ENCODE measurements at places on chromosomes 6 and 20.

DNA sequence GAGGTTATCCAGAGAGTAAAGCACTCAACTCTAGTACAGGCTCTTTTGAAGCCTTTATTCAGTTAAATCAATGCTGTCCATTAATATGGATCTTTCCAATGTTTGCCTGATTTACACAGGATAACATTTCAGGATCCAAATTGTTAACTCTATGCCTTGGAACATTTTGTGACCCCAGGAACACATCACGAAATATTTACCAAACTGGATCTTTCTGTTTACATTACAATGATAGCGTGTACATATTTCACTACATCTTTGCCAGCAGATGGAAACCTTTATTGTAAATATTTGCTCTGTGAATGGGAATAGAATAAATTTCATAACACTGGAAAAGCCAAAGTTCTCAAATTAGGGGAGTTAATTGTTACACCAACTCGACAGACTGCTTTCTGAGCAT is 23.5 kb downstream of the BPIFA2 start:
- DNase-seq, result no peak

GRCh38 chr20:17895641-17896171 is 72.9 kb downstream of the SNX5 start:
- DNase-seq, result no peak

DNA sequence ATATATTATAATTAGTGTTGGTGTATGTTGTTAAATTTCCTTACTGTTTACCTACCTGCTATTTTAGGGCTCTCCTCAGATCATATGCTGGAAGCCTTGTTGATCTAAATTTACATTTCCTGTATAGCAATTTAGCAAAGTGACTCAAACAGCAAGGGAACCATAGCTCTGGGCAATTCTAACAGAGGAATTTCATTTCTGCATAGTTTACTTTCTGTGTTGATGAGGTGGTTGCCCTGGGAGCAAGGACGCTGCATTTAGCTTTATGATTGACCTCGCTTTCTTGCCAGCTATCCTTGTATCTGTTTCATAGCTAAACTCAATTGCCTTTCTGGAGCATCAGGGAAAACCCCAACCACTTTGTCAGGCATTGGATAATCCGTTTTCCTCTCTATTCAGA is 810.8 kb downstream of the GRIK2 start:
- DNase-seq, result no peak

DNA sequence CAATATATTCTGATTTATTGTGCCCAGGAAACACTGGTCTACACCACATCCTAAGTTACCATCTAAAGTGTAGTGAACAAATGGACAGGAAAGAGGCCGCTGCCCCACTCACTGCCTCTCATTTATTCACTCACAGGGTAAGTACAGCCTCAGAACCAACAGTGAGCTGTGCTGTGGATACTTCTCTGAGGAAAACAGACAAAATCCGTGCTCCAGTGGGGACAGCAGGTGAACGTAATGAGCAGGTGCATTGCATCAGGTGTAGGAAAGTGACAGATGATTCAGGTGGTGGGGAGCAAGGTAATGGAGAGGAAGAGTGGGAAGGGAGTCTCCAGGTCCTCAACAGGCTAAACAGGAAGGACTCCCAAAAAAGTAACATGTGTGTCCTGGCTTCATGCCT is 8.4 kb upstream of the ULBP2 start:
- no peak for DNase-seq

DNA sequence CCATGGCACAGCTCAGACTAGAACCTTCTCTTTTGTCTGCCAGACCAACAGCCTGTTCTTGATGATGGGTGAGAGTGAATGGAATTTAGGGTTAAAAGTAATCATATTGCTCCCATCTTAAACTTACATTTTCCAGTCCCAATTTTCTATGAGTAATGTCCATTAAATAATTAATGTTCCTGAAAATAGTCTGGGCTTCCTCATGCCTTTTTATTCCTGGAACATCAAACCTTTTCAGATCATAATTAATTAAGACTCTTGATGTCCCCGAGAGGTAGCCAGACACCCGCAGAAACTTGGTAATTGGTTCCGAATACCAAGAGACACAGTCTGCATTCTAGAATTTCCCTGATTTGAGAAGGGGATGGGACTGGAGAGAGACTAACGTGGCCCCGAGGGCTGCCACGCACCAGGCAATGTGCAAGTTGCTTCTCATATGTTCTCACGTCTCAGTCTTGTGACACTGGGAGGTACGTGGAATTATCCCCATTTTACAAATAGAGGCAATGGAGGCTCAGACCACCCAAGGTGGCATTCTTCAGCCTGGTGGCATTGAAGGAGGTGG is 78.6 kb upstream of the TOX2 start:
- DNase-seq, result no peak

DNA sequence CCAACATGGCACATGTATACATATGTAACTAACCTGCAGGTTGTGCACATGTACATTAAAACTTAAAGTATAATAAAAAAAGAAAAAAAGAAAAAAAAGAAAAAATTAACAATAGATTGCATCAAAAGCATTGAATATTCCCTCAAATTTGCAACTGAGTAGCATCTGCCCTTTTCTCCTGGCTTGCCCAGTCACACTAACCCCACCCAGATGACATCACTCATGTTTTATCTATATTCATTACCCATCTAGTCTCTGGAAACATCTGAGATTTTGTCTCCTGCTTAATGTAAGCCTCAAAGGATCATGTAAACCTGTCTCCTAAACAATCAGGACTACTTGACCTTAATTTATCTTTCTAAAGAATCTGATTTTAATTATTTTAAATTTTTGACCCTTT is 706.8 kb downstream of the CD109 start:
- no peak for DNase-seq

DNA sequence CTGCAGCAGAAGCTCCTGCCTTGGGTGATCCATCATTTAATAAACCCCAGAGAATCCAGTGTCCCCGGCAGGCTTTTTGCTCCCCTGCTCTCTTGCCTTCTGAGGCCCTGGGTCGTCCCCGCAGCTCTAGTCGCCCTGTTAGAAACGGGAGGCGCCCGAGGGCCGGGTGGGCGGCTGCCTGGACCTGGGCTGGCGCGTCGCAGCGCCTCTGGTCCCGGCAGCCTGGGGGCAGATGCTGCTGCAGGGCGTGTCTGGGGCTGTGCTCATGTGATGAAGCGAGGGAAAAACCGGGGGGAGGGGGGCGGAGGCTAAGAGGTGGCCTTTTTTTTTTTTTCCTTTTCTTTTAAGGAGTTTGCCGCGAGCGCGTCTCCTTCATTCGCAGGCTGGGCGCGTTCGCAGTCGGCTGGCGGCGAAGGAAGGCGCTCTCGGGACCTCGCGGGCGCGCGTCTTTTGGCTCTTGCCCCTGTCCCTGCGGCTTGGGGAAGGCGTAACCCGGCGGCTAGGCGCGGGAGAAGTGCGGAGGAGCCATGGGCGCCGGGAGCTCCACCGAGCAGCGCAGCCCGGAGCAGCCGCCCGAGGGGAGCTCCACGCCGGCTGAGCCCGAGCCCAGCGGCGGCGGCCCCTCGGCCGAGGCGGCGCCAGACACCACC is 394 bp downstream of the AKAP12 start:
- peak; percentile 95 for DNase-seq

DNA sequence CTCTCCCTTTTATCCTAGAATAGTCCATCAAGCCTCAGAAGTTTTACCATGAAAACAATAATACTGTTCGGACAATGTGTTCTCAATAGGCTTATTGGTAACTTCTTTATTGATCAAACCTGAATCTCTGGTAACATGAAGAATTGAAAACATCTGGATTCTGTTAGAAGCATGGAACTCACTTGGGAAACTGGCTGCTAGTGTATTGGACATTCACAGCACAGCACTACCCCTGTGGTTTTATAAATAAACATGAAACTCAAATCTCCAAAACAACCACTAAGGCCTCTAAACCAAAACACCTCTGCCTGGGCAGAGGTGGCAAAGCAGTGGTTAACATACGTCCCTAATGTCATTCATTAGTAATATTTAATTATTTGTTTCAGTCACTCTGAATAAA is 157.6 kb upstream of the KCNQ5 start:
- DNase-seq, result no peak

DNA sequence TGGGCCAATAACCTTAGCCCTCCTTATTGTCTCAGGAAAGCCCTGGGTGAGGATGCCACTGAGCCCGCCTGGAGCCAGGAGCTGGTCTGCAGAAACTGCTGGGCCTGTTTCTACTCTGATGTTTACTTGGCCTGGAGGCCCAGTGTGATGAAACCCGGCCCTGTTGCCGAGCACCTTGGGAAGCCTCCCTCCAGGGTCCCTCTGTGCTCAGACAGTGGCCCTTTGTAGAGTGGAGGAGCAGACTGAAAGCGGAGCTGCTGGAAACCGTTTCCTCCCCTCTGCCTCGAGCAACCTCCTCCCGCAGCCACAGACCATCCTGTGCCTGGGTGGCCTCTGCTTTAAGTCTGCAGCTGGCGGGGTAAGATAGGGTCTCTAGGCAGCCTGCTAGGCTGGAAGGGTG is 84.1 kb upstream of the EPB41L1 start:
- no peak for DNase-seq

GRCh38 chr6:78300885-78301284 is 566.5 kb upstream of the IRAK1BP1 start:
- no peak for DNase-seq

DNA sequence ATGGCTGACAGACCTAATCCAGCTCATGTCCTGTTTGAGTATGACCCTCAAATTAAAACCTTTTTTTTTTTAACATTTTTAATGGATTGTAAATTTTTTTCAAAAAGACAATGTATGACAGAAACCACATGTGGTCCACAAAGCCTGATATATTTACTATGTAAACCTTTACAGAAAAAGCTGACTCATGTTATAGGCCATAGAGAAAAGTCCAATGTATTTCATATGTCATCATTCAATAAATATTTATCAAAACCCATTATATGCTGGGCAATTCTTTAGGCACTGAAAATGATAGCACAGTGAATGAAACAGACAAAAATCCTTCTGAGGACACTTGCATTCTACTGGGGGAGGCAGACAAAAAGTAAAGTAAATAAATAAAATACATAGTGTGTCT is 826.2 kb upstream of the FLRT3 start:
- no peak for DNase-seq

GRCh38 chr20:2794202-2794748 is 6.2 kb downstream of the CPXM1 start:
- no peak for DNase-seq

- no peak for DNase-seq
Observed at GRCh38 chr20:35134472-35134871, 12.7 kb downstream of the EDEM2 start.

- no peak for DNase-seq
Observed at GRCh38 chr6:45822246-45822812, 193.3 kb downstream of the CLIC5 start.

GRCh38 chr6:41577356-41578216 is 31.4 kb downstream of the FOXP4 start:
- DNase-seq, result peak; percentile 76

DNA sequence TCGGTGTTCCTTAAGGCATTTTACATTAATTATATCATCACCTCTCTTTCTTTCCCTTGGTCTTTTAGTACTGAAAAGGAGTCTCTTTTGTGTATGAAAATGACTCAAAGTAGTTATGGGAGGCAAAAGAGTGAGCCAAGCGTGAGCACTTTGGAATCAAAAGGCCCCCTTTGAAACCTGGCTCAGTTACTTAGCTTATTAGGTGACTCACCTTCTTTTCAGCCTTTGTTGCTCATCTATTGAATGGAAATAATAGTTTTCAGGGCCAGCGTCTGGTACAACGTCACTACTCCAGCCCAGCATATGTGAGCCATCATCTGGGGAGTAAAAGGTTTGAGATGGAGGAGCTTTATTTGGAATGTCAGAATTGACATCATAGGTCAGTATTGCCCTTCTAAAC is 147.4 kb upstream of the SCGN start:
- no peak for DNase-seq

GRCh38 chr20:21601799-21602198 is 87.9 kb upstream of the NKX2-2 start:
- DNase-seq, result no peak

GRCh38 chr6:21157186-21157929 is 436.2 kb upstream of the SOX4 start:
- DNase-seq, result no peak

GRCh38 chr6:127813699-127814027 is 87.2 kb downstream of the THEMIS start:
- no peak for DNase-seq

GRCh38 chr20:11050350-11050749 is 376.6 kb upstream of the JAG1 start:
- no peak for DNase-seq

DNA sequence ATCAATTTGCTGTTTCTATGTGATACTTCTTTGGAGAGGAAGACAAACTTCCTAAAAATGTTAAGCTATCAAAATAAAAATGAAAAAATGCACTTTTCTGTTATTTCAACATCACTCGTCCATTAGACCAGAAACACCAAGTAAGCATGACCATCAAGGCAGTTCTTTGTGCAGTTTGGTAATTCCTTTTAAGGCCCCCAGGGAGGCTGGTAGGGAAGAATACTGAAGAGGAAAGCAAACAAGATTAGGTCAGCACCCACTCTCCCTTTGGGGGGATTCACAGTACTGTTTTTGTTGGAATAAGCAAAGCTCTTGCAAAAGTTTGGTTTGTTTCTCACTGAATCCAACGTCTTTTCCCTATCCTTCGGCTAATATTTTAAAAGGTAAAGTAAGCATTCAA is 206.8 kb upstream of the SLC35B3 start:
- DNase-seq, result no peak

DNA sequence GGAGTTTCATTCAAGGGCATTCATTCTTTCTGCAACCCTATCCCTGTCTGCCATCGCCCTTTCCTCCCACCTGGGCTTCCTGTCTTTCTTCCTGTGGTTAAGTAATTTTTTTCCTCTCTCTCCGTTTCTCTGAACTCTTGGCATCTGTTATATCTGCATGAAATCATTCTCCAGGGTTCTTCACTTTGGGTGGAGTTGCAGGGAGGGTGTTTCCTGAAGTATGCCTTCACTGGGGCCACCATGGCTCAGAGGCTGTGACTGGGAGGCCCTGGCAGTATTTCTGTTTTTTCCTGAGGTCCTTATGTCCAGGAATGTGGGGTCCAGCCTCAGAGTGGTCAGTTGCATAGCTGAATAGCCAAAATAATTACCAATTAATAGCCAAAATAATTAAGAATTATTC is 137.2 kb downstream of the SLC35F1 start:
- DNase-seq, result no peak

Measured in NCI-H82 (cell line).